Cerebellar cortex (tissue), 1 donor: ENCODE measurements at places on chromosomes 5 and 9.

DNA sequence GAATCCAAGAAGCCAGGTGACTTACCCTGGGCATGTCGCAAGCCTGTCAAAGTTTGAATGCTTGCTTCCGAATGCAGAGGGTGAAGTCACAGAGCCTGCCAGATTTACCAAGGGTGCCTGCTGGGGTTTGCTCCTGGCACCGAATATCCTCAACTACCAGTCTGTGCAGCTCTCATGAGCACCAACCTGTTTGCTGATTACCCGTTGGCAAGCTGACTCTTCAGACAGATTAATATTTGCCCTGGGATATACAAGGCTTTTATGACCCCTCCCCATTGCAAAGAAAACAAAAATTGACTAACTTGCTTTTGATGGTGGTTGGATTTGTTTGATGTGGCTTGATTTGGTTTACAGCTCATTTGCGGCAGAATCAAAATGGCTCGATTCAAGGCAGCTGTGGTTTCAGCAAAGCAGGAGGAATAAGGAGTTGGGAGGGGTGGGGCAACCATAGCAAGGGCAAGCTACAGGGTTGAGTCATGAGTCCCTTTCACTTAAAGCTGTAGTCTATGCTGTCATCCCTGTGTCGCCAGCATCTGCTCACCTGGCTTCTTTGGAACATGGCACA lies 82.3 kb upstream of the AGXT2 start:
- peak; percentile 3 for DNase-seq

GRCh38 chr5:124740991-124741583 lies 5.4 kb downstream of the ZNF608 start:
- peak; percentile 56 for DNase-seq

GRCh38 chr9:106056328-106056727 lies 362.0 kb downstream of the TMEM38B start:
- DNase-seq = no peak

DNA sequence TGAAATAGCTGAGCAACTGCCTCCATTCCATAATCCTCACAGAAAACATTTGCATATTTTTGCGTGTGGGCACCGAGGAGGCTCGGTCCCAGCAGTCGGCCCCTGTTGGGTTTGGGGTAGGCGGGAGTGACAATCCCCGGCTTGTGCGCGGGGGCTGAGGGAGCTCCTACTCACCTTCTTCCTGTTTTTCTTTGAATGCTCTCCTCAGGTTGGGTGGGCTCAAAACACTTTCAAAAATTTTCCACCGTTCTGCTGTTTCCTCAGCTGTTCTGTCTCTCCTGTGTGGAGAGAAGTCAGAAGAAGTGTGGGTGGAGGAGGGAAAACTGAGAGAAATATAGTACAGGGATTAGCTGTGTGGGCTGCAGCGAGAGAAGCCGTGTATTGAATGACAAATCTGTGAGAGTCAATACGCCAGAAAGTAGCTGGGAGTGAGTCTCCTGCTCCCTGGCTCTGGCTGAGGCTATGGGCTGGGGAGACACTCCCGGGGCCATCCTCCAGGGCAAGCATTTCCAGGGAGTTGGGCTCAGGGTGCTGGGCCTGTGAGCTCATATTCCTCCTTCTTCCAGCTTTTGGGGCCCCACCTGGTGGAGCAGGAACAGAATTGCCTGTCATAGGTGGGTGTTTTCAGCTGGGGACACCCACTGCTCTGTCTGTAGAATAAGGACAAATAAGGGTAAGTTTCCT lies 84.7 kb downstream of the CMYA5 start:
- peak; percentile 39 for DNase-seq

DNA sequence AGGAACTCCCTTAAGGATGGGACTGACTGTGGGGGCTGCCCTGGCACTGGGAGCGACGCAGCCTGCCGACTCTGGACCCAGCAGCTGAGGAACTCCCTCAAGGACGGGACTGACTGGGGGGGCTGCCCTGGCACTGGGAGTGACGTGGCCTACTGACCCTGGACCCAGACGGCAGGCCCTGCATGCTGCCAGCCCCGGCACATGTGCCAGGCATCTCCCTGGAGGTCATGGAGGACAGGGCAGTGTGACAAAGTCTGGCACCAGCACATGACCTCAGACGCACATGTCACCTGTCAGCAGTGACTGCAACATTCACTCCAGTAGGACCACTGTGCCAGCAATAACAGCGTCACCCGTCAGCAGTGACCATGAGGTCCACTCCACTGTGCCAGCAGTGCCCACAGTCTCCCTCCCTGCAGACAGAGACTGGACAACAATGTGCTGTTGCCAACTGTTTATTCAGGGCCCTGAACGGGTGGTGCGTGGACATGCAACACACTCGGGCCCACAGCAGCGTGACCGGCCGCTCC lies 4.5 kb downstream of the FBXW5 start:
- DNase-seq = peak; percentile 58

DNA sequence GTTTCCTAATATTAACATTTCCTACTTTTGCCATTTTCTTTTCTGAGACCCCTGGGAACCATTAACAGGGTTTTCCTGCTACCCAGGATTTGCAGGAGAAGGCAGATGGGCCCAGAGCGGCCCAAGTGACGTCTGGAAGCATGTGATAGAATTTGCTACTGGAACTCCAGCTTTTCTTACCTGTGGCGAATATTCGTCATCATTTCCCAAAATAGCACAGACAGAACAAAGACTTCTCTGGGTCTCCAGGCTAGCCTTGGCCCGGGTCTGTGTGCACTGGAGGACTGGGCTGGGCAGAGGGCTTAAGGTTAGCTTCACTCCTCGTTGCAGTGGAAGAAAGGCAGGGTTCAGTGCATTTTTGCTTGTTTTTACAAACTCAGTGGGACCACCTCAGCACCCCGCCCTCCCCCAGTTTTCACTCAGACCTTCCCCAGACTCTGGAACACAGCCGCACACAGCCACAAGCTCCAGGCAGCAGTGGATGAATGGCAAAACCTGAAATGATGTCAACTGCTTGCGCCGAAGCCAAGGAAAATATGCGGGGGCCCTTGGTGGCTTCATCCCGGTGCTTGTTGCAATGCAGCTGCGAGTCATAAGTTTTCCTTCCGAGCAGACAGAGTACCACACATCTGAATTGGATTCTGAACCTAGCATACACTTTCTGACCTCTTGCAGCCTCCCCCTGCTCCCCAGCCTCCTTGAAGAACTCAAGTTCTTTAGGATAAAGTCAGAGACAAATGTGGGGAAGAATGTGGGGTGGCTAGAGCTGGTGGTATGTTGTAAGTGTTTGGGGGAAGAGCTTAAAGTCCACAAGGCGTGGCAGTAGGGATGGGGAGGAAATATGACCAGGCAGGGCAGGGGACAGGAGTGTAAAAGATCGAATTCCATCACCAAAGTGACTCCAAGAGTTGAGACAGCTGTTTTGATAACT lies 586.0 kb downstream of the CCDC171 start:
- no peak for DNase-seq

DNA sequence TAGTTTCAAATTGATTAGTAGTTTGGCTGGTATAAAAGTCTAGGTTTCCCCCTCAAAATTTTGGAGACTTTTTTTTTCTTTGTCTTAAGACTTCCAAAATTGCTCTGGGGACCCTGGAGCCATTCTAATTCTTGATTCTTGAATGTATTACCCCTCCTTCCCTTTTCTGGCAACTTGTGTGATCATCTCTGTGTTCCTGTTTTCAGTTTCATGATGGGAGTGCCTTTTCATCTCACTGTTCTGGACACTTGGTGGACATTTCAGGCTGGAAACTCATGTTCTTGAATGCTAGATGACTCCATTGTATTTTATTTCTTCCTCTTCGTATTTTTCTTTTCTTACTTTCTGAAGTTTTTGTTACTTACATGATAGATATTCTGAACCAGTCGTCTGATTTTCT lies 57.3 kb upstream of the LRRC70 start:
- no peak for DNase-seq

GRCh38 chr5:141976176-141976575 lies 7.3 kb downstream of the RNF14 start:
- no peak for DNase-seq

- no peak for DNase-seq
Observed at GRCh38 chr5:158938200-158938599, 161.5 kb downstream of the EBF1 start.

DNA sequence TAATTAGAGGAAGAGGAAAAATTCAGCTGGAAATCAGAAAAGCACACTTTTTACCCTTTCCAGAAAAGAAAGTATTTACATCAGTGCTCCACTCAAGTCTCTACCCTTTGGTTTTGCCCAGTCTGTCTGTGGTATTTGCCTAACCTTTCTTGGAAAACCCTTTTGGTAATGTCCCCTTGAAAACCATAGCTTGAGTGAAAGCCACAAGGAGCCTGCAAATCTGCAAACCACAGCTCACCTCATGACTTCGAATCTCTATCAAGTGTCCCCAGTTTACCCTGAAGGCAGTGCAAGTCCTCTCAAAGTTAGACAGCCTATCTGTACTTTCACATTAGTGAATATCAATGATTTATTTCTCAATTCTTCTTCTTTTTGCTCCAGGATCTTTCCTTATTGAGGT lies 162.1 kb upstream of the TSLP start:
- no peak for DNase-seq

- DNase-seq = no peak
Observed at GRCh38 chr9:88684046-88684445, 149.1 kb downstream of the NXNL2 start.

GRCh38 chr5:141441571-141442170 lies 11.4 kb downstream of the PCDHGA12 start:
- no peak for DNase-seq

- peak; percentile 61 for DNase-seq
Observed at GRCh38 chr5:137665678-137666460, 70.0 kb downstream of the KLHL3 start.

- no peak for DNase-seq
Observed at GRCh38 chr9:20873240-20873865, 158.1 kb downstream of the HACD4 start.

DNA sequence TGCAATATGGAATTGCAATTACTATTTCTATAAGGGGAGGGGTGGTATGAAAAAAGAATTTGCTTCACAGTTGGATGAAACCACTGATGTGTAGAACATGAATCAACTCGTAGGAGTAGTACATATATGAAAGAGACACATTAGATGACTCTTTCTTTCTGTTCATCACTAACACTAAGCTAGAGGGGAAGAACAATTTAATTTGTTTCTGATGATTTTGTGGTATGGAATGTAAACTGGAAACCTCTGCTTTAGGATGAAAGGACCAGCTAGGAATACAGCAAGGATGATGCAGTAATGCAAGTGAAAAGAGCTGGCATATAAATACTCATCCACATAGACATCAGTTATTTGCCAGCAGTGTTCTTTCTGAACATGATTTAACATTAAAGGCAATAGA lies 113.4 kb downstream of the PAPPA start:
- no peak for DNase-seq

GRCh38 chr9:117644932-117645636 lies 59.1 kb upstream of the TLR4 start:
- DNase-seq = peak; percentile 52

GRCh38 chr9:134393582-134394280 lies 67.5 kb downstream of the RXRA start:
- no peak for DNase-seq

DNA sequence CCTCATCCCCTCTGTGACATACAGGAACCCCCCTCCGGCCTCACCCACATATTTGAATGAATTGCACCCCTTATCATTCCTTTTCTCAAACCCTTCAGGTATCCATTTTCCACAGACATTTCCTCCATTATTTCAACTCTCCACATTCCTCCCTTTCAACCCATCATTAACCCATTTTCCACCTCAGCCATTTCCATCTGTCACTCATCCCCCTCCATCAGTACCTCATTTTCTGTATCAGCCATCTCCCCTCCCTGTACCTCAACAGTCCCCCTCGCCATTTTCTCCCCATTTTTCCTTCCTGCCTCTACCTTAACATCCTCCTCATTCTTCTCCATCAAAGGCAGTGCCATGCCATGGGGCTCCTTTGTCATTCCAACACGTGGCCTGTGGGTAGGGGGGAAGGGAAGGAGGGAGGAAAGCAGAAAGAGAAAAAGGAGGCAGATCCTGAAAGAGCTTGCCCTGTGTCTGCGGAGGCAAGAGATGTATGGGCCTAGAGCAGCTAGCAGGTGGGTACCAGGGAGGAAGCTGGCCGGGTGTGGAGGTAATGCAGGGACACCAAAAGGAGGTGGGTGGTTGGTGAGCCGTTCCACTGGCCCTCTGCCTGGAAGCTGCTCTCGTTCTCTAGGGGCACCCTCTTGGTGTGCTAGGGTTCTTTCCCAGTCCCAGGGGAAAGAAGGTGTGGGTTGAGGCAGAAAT lies 1.5 kb downstream of the DNAJB5 start:
- peak; percentile 35 for DNase-seq

DNA sequence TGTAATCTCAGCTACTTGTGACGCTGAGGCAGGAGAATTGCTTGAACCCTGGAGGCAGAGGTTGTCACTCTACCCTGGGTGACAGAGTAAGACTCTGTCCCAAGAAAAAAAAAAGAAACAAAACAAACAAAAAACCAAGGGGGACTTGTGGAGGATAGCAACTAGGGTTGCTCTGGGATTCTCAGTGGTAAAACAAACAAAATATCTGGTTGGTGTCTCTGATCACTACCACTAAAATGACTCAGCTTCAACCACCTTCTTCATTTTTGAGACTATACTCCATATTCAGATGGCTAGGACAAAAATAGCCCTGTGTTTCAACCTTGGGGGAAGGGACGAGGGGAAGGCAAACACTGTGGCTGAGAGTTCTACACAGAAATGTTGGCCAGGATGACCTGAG lies 110.3 kb downstream of the ARRDC3 start:
- DNase-seq = no peak

GRCh38 chr5:19314840-19315239 lies 673.2 kb downstream of the CDH18 start:
- DNase-seq = no peak

DNA sequence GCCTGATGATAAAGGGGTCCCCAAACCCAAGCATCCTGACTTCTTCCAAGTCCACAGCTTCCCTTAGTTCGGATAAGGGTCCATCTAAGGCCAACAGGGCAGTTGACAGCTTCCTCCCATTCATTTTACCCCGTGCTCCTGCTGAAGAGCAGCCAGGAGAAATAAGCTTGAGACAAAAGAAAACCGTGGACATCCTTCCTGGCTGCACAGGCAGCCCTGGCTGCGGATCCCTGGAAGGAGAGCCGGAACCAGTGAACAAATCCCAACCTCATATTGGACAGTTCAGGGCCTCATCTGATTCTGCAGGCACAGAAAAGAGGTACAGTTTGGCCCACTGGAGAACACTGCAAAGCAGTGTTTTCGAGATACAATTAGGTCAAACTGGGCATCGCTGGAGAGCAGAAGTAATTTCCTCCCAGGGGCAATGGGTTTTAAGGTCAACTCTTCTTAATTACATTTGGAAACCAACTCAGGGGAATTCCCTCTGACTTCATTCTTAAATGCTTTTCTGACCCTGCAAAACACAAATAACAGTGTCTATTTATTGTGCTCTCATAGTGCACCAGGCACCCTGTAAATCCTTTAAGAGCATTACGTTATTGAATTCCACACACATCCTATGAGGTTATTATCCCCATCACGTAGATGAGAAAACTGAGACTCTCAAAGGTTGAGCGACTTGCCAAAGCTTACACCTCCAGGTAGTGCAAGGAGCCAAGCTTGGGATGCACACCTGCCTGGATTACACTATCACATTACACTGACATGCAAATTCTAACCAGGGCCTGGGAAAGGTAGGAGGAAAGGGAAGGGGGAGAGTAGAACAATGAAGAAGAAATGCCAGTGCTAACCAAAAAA lies 21.2 kb downstream of the ADAM19 start:
- no peak for DNase-seq
